ENCODE measurements at places on chromosomes 2 and 18. TPM values are rescaled to one million over a fixed set of nuclear protein-coding genes. Genes with fewer than 3 reads are reported as not detected.

Gene CFAP53
- total RNA-seq: 0.34 TPM

Gene ALK
- not detected for total RNA-seq

Gene BOLL
- total RNA-seq: not detected

Gene PCBP1
- total RNA-seq: 468 TPM

Gene CRYGD
- not detected for total RNA-seq

Gene TWIST2
- not detected for total RNA-seq

Gene PRSS56
- not detected for total RNA-seq

Gene NTSR2
- not detected for total RNA-seq

Gene STAT4
- 93.2 TPM for total RNA-seq

Gene CAVIN2
- not detected for total RNA-seq

Gene ALKAL2
- 0.80 TPM for total RNA-seq

Gene IL1R1
- 0.11 TPM for total RNA-seq

Gene LYPD1
- not detected for total RNA-seq

Gene TFCP2L1
- total RNA-seq: 0.02 TPM

Gene PRKAG3
- not detected for total RNA-seq

Gene GFPT1
- total RNA-seq: 38.9 TPM

Gene INPP5D
- total RNA-seq: 129 TPM

Gene IL37
- total RNA-seq: not detected

Gene LDLRAD4
- 28.5 TPM for total RNA-seq

Gene SLC9A4
- 0.11 TPM for total RNA-seq

Gene FKBP7
- total RNA-seq: 2.7 TPM

Gene CHRNG
- not detected for total RNA-seq

Gene KRTCAP3
- 3.8 TPM for total RNA-seq

Gene TSPYL6
- not detected for total RNA-seq

Gene AKAIN1
- not detected for total RNA-seq

Gene SERPINB12
- total RNA-seq: not detected

Gene DUSP19
- 0.93 TPM for total RNA-seq

Gene NDC80
- 72.8 TPM for total RNA-seq

Gene STRADB
- total RNA-seq: 14.4 TPM

Gene NT5DC4
- total RNA-seq: not detected

Gene CD8A
- total RNA-seq: 3.2 TPM

Gene FAM228A
- not detected for total RNA-seq

Gene CRYGC
- not detected for total RNA-seq

Gene CYRIA
- total RNA-seq: 0.70 TPM

Gene LDAH
- 31.3 TPM for total RNA-seq

Gene MYOM1
- total RNA-seq: 1.5 TPM

Gene UPP2
- total RNA-seq: not detected

Gene CROCC2
- not detected for total RNA-seq

Gene WNT10A
- total RNA-seq: 0.16 TPM
